ENCODE measurements at places on chromosomes 4 and X.

GRCh38 chr4:8439914-8440491, 520 bp downstream of the ACOX3 start:
- DNase-seq: no peak

DNA sequence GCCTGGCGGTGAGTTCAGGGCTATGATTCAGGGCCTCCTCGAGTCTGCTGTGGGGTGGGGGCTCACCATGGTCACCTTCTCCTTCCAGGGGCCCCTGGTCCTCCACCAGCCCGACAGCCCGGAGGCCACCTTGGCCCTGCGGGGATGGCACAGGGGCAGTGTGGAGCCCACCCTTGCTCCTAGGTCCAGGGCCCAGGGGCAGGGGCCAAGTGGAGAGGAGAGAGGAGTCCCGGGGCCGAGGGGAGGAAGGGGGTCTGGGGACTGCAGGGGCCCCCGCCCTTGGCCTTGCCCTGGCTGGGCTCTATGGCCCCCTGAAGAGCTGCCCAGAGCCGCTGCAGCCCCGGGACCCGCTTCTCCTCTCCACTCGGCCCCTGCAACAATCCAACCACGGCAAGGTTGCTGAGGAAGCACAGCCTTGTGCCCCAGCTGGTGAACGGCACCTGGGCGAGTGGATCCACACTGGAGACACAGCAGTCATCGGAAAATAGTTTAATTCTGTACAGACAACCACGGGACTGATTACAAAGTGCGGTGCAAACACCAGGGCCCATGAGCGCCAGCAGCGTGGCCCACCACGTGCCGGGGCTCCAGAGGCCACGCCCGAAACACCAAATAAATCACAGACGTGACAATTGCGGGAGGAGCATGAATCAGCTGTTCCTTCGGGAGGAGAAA, 23.0 kb upstream of the CPLX1 start:
- no peak for DNase-seq

- DNase-seq: no peak
These were observed 17.8 kb downstream of the IDS start for GRCh38 chrX:149487292-149487691.

GRCh38 chr4:15961781-15962510, 1.0 kb downstream of the FGFBP2 start:
- DNase-seq: peak; percentile 80

GRCh38 chr4:6701371-6701770, 7.7 kb downstream of the S100P start:
- DNase-seq: peak; percentile 34

GRCh38 chr4:75698963-75699228, 25.5 kb upstream of the USO1 start:
- no peak for DNase-seq

- no peak for DNase-seq
These were observed 484.1 kb upstream of the CPEB2 start for GRCh38 chr4:14518136-14518535.

DNA sequence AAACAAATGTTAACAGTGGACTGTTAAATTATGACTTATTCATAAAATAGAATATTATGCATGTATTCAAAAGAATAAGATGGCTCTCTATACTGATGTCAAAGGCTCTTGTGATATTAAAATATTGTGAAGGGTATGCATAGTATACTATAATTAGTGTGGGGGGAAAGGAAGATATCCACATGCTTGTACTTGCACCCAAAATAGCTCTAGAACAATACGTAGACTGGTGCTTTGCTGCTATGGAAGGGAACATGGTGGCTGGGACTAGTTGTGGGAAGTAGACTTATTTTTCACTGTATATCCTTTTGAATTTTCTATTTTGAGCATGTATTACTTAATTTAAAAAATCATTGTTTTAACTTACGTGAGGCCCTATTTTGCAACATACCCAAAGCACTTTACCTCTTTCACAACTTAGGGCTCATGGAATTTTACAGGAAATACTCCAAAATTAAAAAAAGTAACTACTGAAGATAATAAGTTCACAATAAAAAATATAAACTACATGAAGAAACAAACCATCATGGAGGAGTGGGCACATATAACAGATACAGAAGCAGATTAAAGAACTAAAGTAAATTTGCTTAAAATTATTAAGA, 7.9 kb downstream of the PGRMC2 start:
- DNase-seq: no peak

DNA sequence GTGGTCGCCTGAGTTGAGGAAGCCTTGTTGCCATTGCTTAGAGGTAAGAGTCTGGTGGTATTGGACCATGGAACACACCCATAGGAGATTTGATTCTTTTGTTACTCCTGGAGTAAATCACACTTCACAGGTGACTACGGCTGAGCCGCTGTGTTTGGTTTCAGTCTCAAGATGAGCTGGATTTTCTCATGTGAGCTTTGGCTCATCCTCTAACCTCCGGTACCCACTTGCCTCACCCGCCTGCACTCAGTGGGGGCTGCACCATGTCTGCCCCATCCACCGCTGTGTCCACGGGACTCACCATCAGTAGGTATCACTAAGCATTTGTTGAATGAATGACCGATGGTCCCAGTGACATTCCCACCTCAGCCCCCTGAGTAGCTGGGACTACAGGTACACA, 52.7 kb downstream of the HTT-AS start:
- no peak for DNase-seq

DNA sequence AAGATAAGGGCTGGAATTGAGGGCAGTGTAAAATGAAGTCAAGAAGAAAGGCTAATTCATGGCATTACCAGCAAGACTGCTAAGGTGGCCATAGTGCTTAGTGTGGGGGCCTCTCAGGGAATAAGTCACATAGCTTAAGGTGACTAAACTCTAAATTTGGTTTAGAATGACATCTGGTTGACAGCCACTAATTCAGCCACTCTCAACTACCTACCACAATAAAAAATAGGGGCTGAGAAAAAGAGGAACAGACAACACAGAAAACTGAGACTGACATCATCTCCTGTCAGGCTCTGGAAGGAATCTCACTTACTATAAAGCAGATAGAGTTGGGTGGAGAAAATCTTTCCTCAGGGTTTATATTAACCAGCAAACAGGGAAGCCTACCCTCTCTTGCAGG, 96.9 kb downstream of the CHRDL1 start:
- DNase-seq: no peak

- DNase-seq: no peak
These were observed 380.8 kb downstream of the SPRY1 start for GRCh38 chr4:123777373-123777772.

DNA sequence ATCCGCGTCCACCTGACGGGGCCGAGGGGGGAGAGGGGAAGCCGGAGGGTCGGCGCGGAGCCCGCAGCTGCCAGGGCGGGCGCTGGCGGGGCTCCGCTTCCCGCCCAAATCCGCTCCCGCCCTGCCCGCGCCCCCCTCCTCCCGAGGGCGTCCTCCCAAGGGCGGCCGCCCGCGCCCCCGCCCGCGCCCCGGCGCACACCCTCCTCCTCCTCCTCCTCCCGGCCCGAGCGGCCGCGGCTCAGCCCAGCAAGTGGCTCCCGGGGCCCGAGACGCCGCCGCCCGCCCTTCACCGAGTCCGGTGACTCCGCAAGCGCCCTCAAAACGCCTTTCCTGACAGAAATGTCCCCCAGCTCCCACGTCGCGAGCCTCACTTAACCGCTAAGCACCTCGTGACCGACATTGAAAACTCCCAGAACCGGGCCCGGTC, 487 bp downstream of the HMGB2 start:
- no peak for DNase-seq

DNA sequence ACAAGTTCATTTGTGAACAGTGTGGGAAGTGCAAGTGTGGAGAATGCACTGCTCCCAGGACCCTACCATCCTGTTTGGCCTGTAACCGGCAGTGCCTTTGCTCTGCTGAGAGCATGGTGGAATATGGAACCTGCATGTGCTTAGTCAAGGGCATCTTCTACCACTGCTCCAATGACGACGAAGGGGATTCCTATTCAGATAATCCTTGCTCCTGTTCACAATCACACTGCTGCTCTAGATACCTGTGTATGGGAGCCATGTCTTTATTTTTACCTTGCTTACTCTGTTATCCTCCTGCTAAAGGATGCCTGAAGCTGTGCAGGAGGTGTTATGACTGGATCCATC, 5.5 kb downstream of the SPRY1 start:
- DNase-seq: no peak

DNA sequence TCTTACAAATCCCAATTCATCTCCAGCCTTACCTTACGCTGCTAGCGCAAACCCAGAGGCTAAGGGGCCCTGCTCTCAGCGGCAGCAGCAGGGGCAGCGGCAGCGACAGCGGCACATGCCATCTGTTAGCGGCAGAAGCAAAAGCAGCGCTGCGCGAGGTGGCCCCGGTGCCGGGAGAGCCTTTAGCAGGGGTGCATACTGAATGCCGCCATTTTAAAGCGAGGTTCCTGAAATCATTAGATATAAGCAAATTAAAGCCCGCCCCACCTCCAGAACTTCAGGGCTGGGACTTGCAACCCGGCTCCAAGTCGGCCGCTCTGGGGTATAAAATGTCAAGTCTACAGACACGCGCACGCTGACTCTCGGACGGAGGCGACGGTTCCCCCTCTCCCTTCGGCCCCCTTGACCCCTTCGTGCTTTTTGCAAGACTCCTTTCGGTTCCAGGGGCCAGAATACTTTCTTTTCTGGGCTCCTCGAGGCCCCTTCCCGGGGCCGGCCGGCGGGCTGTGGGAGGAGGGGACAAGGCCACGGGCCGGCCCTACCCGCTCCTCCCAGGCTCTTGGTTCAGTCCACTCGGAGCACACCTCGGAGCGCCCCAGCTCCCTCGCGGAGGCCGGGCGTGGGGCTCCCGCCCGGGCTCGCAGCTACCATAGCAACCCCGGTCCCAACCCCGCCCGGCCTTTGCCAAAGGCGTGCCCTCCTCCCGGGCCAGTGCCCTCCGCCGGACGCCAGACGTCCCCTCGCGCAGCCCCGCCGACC, at the start of gene MBNL3:
MBNL3 (minus strand) TSS at position 220 of the 759 bp plus-strand sequence. CDS start 49,427 bp downstream, outside the sequence.
- DNase-seq: peak; percentile 58

DNA sequence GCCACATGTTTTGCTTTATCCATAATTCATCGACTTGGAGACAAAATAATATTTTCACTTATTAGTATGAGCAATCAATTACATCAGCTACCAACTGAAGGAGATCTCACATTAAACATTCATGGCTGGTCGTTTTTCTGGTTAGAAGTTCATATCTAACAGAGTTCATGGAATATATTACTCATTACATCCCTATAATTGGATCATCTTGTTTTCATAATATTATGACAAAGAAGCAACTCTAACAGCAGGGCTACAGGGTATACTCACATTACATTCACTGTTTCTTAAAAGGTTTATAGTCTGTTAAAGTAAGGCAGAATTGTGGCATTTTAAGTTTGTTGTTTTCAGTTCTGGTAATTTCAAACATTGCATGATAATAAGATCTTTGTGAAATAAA, 33.0 kb downstream of the GSTCD start:
- no peak for DNase-seq

- no peak for DNase-seq
These were observed 23.7 kb downstream of the ACSL1 start for GRCh38 chr4:184801781-184802696.

DNA sequence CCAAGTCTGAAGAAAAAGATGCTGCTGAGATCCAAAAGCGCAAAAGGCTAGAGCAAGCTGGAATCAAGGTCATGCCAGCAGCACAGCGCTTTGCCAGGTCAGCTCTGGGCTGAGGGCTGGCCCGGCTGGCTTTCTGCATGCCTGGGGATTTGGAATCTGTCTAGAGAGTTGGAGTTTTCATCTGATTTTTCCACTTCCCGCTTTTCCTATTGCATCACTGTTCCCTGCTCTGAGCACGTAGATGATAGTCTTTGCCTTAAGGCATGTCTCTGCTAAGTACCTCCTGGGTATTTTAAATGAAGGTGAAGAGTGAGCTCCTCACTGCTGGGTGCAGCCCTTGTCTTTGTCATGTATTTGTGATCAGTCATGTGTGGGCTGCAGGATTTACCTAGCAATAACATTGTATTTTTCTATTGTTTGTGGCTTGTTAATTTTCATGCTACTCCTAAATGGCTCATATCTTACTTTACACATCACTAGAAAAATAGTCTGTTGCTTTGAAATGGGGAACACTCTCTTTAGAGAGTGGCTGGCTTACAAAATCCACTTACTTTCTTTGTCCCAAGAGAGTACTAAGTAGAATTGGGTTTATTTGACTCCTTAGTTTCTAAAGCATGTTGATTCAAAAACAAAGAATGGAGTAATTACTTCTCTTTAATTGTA, 82.8 kb downstream of the LIMCH1 start:
- no peak for DNase-seq

- no peak for DNase-seq
These were observed 70.2 kb downstream of the CXXC4 start for GRCh38 chr4:104424475-104424941.

GRCh38 chrX:15916704-15917084, 62.1 kb upstream of the AP1S2 start:
- DNase-seq: no peak

GRCh38 chr4:88022289-88022688, 14.9 kb downstream of the PKD2 start:
- no peak for DNase-seq

DNA sequence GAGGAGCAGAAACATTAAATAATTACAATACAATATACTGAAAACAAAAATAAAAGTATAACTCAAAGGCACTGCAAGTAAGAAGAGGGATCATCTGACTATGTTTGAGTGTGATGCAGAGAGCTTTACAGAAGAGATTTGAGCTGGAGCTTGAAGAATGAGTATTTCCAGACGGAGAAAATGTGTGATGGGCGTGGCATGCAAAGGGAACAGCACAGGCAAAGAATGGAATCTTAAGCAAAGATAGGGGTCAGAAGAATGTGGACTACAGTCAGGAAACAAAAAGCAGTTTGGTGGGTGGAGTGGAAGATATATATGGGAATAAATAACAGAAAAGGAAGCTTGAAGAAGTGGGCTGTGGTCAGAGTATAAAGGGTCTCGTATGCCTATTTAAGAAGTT, 45.5 kb downstream of the OPHN1 start:
- DNase-seq: no peak

- DNase-seq: no peak
These were observed 338.2 kb upstream of the GATB start for GRCh38 chr4:152099061-152099425.

- no peak for DNase-seq
These were observed 10.4 kb upstream of the PTTG2 start for GRCh38 chr4:37949636-37950426.

DNA sequence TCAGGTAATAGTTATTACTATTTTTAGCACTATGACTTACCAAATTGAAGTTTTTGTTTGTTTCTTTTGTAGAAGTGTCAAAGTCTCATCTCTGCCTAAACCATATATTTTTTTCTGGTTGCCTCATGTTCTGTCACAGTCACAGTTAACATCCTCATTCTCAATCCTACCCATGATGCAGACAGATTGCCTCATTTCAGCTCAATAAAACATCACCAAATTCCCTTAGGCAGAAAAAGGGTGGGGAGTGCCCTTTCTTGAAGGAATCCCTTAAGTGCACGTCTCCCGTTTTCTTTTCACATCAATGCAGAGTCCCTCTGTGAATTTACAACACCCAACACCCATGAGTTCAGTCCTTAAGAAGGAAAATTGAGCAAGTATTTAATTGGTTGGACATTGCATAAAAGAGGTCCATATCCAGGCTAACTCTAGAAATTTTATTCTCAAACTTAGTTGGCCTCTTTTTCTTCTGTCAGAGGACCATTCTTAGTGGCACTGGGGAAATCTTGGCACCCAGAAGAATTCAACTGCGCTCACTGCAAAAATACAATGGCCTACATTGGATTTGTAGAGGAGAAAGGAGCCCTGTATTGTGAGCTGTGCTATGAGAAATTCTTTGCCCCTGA, 103.7 kb upstream of the BMPR1B start:
- no peak for DNase-seq

Measured in Jurkat, Clone E6-1 (cell line).